ENCODE measurements at places on chromosomes 16 and 17. TPM values are rescaled to one million over a fixed set of nuclear protein-coding genes. Genes with fewer than 3 reads are reported as not detected.

The SPECC1 gene
- 27.8 TPM for total RNA-seq

The MT1H gene
- total RNA-seq = not detected

The SLC2A4 gene
- total RNA-seq = under 0.01 TPM

The MIS12 gene
- total RNA-seq = 7.4 TPM

The YPEL2 gene
- total RNA-seq = 7.7 TPM
